ENCODE measurements at places on chromosomes 6 and 20.

GRCh38 chr20:57970856-57971255 is 257.6 kb downstream of the ANKRD60 start:
- DNase-seq: no peak

DNA sequence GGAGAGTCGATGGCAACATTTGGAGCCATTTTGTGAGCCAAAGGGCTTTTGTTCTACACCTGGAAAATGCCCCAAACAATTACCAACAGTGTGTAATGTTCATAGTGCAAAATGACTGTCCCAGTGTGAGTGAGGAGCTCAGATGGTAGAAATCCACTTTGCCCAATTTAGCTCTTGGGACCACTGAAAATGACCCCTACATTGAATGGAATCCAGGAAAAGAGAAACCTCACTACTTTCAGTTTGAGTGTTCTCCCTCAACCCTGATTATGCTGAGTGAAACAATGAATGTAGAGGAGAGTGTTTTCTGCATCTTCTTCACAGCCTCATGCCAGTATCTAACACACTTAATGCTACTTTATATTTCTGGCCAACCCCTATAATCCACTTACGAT is 84.9 kb upstream of the NRN1 start:
- no peak for DNase-seq

GRCh38 chr20:46631874-46632446 is 19.3 kb downstream of the SLC13A3 start:
- DNase-seq: no peak

GRCh38 chr20:48191200-48191599 is 405.9 kb upstream of the SULF2 start:
- DNase-seq: no peak

DNA sequence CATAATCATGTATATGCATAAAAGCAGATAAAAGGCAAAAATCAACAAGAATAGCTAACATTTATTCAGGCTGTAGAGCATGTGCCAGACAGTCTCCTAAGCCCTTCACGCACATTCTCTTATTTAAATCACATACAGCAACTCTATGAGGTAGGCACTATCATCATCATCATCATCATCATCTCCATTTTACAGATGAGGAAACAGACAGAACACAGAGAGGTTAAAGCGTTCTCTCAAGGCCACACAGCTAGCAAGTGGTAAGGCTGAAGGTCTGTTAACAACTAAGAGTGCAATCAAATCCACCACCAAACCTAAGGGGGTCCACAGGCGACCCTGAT is 857 bp upstream of the PLEKHG1 start:
- DNase-seq: no peak

- DNase-seq: no peak
These were observed 918.4 kb upstream of the MANEA start for GRCh38 chr6:94658929-94659328.

GRCh38 chr6:90233994-90234393 is 62.6 kb downstream of the BACH2 start:
- DNase-seq: no peak

DNA sequence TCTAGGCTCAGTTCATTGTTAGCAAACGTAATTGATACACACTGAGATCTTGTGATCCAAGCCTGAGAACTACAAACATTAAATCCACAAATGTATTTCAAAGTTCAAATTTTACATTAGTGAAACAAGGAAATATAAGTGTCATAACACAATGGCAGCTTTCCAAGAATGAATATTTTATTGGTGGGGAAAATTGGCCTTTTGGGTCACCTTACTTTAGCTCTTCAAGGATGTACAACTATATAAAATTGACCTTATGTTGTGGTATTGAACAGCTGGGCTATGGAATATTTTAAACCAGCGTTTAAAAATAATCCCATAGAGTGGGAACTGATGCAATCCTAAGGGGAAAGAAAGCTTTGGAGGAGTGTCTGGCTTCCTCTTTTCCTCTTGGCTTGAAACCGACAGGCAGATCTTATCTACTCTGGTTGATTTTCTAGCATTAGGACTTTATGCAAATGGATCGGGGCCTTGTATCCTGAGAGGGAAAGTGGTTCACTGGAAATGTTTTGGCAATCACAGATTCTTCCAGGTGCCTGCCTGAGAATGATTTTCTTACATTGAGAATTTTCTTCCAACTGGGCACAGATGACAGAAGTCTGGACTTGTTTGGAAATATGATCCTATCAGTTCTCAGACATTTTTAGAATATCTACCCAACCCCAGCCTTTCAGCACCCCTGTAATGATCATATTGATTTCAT is 184.8 kb upstream of the ECI2 start:
- no peak for DNase-seq

GRCh38 chr6:73006146-73006545 is 219.2 kb downstream of the KHDC1L start:
- no peak for DNase-seq

DNA sequence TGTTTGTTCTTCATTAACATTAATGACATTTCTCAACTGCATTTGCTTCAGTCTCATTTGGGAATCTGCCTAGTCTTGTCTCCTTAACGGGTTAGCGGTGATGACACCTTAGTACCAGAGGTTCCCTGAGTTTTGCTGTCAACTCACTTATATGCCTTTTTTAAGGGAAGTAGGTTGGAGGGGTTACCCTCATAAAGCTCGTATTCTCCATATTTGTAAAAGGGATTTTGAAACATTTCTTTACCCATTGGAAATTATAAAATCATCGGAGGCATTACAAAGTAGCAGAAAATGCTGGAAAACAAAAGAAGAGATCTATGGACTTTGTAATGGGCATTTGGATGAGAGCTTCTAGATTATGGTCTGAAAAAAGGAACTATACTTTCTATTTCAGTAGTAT is 88.7 kb upstream of the PRDM1 start:
- DNase-seq: no peak

GRCh38 chr6:25052181-25052580 is 116.4 kb upstream of the RIPOR2 start:
- no peak for DNase-seq

DNA sequence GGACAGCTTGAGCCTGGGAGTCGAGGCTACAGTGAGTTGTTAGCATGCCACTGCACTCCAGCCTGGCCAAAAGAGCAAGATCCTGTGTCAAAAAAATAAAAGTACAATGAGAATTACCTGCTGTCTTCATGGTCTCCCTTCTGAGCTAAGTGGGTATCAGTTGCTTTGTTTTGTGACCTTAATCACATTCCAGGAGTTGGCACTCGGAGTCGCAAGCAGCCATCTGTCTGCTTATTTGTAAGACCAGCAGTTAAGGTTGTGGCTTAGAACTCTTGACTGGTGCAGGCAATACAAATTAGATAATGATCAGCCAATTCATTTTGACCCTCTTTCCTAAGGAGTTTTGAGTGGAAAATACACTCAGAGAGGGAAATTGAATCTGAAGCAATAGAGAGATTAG is 114.0 kb downstream of the MYO6 start:
- no peak for DNase-seq

DNA sequence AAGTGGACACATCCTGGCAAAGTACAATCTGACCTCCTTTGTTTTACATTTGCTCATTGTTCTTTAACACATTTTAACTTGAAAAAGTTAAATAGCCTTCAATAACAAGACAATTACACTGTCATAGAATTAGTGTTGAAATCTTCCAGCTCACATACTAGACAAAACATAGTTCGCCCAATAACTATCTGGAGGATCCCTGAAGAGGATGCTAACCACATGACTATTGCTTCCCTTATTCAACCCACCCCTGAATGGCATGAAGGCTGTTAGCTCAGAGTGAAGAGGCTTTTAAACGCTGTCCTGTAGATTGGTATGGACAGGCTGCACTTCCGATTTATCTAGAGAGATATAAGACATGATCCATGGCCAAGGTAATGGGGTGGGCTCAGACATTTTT is 15.0 kb upstream of the DSE start:
- DNase-seq: no peak

DNA sequence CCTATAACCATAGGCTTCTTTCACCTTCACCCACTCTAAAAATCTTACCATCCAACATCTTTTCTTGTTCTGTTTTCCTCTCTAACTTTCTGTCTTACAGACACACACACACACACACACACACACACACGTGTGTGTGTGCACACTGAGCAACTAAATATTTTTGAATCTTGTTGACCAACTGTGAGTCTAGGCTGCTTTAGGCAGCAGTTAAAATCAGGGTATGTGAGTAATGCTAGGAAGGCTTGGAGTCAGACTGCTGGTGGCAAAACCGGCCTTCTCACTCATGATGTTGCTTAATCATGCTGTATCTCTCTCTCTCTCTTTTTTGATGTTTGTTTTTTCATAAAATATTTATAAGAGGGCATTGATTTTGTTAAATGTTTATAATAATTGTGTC is 103.1 kb upstream of the TBX18 start:
- no peak for DNase-seq

DNA sequence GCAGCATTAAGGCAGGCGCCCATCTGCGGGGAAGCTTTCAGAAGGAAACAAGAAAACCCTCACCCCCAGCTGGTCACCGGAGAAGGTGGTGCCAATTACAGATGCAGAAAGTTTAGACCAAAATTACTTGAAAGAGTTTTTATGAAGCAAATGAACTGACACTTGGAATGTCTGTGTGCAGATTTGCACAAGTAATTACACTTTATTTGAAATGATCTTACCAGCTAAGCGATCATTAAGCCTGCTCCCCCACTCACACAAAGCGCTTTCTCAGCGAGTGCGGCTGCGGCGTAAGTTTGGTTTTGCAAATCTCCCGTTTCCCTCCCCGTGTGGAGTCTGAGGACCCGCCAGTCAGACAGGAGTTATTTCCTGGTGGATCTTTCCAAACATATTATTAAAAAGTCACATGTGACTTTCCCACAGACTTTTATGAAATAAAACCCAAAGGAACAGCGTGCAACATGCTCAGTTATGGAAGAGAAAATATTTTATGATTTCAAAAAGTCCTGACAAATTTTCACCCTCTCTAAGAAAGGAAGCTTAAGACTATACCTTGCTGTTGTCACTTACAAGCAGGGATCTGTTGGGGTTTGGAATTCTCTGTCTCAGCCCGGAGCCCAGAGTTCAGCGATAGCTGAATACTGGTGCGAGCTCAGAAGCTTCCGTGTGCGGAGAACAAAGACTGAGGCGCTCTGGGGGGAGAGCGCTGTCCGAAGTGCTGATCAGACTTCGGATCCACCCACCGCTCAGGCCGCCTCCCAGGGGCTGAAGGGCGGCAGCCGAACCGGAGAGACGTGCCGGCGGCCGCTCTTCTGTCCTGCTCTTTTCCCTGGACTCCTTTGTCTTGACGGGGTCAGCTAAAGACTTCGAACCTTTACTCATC is 2.7 kb upstream of the MYT1 start:
- no peak for DNase-seq

GRCh38 chr6:36226438-36227047 is 30.0 kb downstream of the BRPF3 start:
- DNase-seq: no peak

- DNase-seq: no peak
These were observed 454.3 kb upstream of the SPTLC3 start for GRCh38 chr20:12554426-12554825.

GRCh38 chr6:33081098-33081824 is 5.5 kb downstream of the HLA-DPB1 start:
- no peak for DNase-seq

- DNase-seq: no peak
These were observed 111.2 kb downstream of the NFATC2 start for GRCh38 chr20:51431321-51431720.

DNA sequence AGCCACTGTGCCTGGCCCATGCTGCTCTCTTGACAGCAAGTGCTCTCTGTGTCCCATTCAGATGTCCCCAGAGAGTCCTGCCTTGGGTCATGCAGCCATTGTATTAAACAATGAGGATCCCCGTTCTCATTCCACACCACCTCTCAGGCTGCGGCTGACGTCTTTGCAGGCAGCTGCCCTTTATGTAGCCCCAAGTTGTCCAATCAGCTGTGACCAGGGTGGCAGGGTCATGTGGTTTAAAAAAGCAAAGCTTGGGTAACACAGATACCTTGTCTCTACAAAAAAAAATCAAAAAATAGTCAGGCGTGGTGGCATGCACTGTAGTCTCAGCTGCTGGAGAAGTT is 13.2 kb downstream of the GCNT2 start:
- no peak for DNase-seq

GRCh38 chr20:43744966-43745730 is 18.3 kb upstream of the GTSF1L start:
- no peak for DNase-seq

DNA sequence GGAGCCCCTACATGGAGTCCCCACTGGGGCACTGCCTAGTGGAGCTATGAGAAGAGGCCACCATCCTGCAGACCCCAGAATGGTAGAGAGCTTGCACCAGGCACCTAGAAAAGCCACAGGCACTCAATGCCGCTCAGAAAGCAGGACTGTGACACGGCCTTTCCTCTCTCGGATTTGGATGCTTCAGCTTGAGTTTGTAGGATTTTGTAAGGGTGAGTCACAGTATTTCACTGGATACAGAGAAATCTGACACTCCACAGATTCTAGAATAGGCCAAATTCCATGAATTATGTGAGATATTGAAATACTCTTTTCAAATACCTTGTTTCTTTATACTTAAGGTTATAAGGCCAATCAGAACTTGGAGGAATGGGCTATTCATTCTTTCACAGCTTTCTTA is 424.5 kb downstream of the HTR1B start:
- no peak for DNase-seq

- no peak for DNase-seq
These were observed 113.5 kb downstream of the CDYL start for GRCh38 chr6:4889701-4890100.

DNA sequence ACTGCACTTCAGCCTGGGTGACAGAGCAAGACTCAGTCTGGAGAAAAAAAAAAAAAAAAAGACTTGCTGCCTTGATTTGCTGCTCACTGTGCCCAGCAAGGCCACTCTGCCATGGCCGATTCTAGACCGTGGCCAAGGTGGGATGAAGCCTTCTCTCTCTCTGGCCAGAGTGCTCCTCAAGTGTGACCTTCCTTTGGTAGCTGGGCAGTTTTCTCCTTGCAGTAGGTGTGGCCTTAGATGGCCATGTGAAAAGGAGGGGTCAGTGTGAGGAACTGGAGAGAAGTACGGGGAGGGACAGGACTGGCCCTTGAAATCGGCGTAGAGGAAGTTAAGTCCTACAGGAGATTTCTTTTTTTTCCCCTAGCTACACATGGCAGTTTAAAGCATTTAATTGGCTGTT is 272.0 kb downstream of the ARID1B start:
- DNase-seq: no peak

DNA sequence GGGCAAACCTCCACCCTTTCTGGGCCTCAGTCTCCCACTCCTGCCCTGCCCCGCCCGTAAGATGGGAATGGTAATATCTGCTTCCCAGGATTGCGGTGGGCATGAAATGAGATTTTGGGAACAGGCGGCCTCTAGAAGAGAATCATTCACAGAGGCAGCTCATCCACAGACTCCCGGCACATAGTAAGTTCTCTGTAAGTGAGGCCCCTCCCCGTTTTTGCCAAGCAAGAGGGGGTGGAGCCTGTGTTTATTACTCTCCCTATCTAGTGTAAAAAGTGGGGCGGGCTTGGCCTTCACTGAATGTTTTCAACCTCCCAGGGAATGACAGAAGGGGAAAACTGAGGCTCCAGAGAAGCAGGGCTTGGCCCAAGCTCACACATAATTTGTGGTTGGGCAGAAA is 20.0 kb downstream of the SUN5 start:
- DNase-seq: no peak

- no peak for DNase-seq
These were observed 580.4 kb downstream of the CBLN4 start for GRCh38 chr20:55424968-55425367.
